Stimulated activated CD4-positive, alpha-beta T cell treated with anti-CD3 and anti-CD28 coated beads, Interleukin-15, amount 100 ng/mL, for 1 hour (primary cell): ENCODE measurements at places on chromosomes 3 and 15.

DNA sequence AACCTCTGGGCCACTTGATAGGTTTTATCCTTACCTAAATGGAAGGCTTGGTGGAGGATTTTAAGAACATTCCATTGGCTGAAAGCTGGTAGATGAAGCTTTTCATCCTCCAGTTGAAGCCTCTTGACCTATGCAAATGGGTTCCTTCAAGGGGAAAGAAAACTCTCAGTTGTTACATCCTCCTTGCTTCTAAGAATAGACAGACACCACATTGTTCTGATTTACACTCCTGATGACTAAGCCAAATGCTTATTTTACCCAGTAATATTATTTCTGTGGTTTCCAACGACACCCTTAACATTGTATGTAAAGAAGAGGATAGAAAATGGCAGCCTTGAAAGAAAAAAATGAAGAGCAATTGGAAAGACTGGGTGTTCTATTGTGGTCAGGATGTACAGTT is 480.5 kb downstream of the OTOL1 start:
- DNase-seq, result no peak

DNA sequence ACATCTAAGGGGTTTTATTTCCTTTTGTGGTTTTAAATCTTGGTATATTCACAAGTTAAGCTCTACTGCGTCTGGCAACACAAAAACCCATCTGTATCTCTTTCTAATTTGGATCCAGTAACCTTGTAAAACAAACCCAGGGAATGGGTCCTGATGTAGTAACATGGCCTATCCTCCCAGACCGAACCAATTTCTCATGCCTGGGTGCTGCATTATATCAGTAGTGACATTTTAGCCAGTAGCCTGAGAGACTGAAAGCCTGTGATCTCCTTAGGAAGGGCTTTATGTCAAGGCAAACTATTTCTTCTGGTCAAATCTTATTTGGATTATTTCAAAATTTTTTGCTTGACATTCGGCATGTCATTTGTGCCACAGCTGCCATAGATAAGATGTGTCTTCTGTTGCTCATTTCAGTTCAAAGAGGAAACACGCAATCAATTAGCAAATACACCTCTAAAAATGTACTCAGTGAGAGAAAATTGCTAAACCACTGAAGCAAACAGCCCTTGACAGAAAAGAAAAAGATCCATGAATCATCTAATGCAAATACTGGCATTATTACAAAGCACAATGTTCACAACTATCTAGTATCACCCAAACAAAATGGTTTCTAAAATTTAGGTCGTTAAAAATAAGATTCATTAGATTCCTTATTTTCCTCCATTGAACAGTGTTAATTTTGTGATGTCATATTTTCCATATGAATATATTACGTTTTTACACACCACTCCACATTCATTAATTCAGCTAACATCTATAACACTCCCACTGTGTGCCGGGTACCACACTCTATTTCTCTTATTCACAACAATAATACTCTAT is 4.0 kb downstream of the NPTN start:
- DNase-seq, result no peak

GRCh38 chr3:40044487-40044886 is 235.1 kb downstream of the MYRIP start:
- no peak for DNase-seq

GRCh38 chr15:90681056-90681455 is 36.1 kb upstream of the BLM start:
- DNase-seq, result no peak

DNA sequence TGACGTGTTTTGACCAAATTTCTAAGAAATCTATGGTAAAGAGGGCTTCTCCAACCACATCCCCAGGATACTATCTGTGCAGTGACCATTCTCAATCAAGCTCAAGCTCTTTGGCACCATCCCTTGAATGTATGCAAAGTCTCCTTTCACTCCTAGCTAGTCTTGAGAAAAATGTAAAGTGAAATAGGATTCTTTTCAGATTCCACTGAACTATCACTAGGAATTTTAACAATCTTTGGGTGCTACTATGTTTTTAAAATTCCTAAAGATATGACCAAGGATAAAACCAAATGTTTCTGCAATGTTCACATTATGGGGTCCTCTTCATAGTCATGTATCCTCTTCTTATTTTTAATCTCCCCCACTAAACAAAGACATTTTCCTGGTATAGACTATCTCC is 107.8 kb downstream of the TMCO5A start:
- no peak for DNase-seq

DNA sequence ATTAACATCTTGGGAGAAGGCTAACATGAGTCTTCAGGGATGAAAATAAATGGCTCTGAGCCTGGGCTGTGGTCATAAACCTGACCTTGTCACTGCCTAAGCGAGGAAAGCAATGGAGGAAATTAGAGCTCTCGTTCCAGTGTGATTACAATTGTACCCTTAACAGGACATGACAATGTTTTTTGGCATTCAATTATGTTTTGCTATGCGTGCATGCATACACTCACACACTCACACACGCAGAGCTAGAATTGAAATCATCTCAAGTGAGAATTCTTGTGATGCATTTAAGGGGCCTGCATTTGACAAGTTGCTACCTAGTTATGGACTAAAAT is 24.1 kb downstream of the ZNF80 start:
- DNase-seq, result no peak

- DNase-seq, result no peak
Measured at GRCh38 chr15:63931556-63931955, 97.8 kb upstream of the HERC1 start.
